Bladder microvascular endothelial cell (primary cell): ENCODE measurements at places on chromosomes 12 and 14. TPM values are rescaled to one million over a fixed set of nuclear protein-coding genes. Genes with fewer than 3 reads are reported as not detected.

COL2A1 gene
- under 0.01 TPM in 1 of 2 replicates, not detected in the other for total RNA-seq

GPD1 gene
- not detected in 2 replicates for total RNA-seq

C14orf132 gene
- 3.2 and 4.5 TPM in 2 replicates for total RNA-seq

EP400 gene
- total RNA-seq: 6.2 and 24.0 TPM in 2 replicates

LMO3 gene
- not detected in 2 replicates for total RNA-seq

SMIM41 gene
- total RNA-seq: under 0.01 and 0.13 TPM in 2 replicates

AKAP3 gene
- 0.63 and 0.65 TPM in 2 replicates for total RNA-seq

KCNC2 gene
- 0.32 TPM in 1 of 2 replicates, not detected in the other for total RNA-seq

POTEM gene
- not detected in 2 replicates for total RNA-seq

FSCB gene
- total RNA-seq: not detected in 2 replicates

STAT2 gene
- 52.9 and 88.8 TPM in 2 replicates for total RNA-seq

CINP gene
- total RNA-seq: 33.5 and 43.1 TPM in 2 replicates
